ENCODE measurements at places on chromosomes 7 and 10. TPM values are rescaled to one million over a fixed set of nuclear protein-coding genes. Genes with fewer than 3 reads are reported as not detected.

DNA sequence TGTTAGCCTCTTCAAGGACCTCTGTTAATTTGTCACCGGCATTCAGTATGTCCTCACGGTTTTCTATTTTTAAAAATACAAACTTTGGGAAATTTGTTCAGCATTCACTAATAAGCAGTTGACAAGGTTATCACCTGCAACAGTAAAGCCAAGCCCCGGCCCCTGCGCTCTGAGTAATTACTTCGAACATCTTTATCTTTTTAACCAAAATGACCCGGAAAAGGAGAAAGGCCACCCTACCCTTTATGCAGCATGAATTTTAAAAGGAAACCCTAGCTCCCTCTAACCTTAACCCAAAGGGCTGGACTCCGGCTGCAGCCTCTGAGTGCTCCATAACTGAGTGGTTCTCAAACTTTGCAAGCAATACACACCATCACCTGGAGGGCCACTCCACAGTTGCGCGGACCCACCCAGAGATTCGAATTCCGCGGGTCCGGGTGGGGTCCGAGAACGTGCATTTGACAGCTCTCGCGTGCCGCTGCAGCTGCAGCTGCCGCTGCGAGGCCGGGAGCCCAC is 940 bp downstream of the NSMCE4A start:
- H3K4me3 ChIP-seq = peak overlapping the region; percentile 94
- H3K36me3 ChIP-seq = peaks cover 16% of the 10 kb centered on the region
- H3K27me3 ChIP-seq = no peaks in the 10 kb centered on the region

DNA sequence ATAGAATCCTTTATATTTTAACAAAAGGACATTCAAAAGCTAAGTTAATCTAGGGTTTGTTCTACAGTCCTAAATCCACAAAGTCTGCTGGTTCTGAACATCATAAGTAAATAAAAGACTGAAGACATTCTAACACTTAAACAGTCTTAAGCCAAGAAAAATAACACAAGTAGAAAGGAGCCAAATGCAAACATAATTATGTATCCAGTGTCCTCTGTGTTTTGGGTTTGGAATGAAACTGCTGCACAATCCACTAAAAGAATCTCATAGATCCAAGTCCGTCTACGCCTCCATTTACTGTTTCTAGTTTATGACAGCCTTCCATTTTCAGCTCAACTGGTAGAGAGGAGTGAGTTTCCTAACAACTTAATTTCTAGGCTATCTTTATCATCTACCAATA is 623.6 kb upstream of the FZD8 start:
- H3K4me3 ChIP-seq = no peak overlapping the region
- H3K27me3 ChIP-seq = no peaks in the 10 kb centered on the region
- no peaks in the 10 kb centered on the region for H3K36me3 ChIP-seq
- no peak overlapping the region for H3K27ac ChIP-seq
- DNase-seq = no peak

- no peaks in the 10 kb centered on the region for H3K36me3 ChIP-seq
- H3K4me3 ChIP-seq = no peak overlapping the region
- no peak for DNase-seq
- H3K4me1 ChIP-seq = no peaks in the 10 kb centered on the region
- no peaks in the 10 kb centered on the region for H3K27me3 ChIP-seq
Observed at GRCh38 chr7:128714701-128715495, 24.3 kb upstream of the CALU start.

NUTM2D gene
- total RNA-seq = 3.2 TPM

RSPH10B gene
- 1.5 TPM for total RNA-seq

ARHGAP22 gene
- 3.7 TPM for total RNA-seq

SLIT1 gene
- total RNA-seq = 0.52 TPM
